ENCODE measurements at places on chromosomes 1 and 21. TPM values are rescaled to one million over a fixed set of nuclear protein-coding genes. Genes with fewer than 3 reads are reported as not detected.

EIF3I gene
- 391 TPM for total RNA-seq

TEX38 gene
- not detected for total RNA-seq

KCNT2 gene
- not detected for total RNA-seq

FAM229A gene
- total RNA-seq = 3.4 TPM

CRABP2 gene
- total RNA-seq = 0.72 TPM

KRTAP12-2 gene
- total RNA-seq = not detected

- H3K4me3 ChIP-seq = no peak overlapping the region
- H3K36me3 ChIP-seq = no peaks in the 10 kb centered on the region
- H3K27me3 ChIP-seq = no peaks in the 10 kb centered on the region
- no peak for DNase-seq
- H3K4me1 ChIP-seq = peaks cover 42% of the 10 kb centered on the region
Measured at GRCh38 chr1:235997931-235998330, 67.0 kb downstream of the NID1 start.

GRCh38 chr1:24235921-24236788 lies 49.1 kb upstream of the IFNLR1 start:
- H3K4me1 ChIP-seq = peaks cover 14% of the 10 kb centered on the region
- no peak overlapping the region for H3K27ac ChIP-seq
- DNase-seq = peak; percentile 81

DNA sequence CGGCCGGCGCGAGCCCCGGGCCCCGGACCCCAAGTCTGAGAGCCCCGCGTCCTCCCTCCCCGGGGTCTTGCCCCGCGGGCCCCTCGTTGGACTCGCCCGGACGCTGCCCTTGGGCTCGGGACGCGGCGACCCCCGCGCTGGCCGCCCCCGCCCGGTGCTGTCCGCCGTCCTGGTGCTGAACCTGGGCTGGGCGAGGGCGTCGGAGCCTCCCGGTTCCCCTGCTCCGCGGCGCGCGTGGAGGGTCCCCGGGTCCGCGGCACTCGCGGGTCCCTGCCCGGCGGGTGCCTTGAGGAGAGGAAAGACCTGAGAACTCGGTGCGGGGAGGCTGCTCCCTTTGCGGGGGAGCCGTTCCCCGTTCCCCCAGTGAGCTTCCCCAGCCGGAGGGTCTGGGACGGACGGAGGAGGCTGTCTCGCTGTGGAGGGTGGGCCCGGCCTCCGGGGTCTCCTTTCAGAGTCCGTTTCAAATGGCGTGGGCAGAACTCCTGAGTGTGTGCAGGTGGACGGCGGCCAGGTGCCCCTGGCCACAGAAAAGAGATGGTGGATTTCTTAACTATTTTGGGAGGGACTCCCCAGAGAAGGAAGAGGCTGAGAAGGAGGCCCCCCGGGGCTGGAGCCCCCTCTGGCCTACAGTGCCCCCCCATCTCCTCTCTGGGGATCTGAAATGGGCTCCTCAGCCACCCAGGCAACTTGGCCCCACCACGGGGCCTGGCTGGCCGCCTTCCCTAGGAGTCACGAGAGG lies 595 bp downstream of the GABRD start:
- H3K27me3 ChIP-seq = peaks cover 69% of the 10 kb centered on the region
- no peak for DNase-seq
- no peak overlapping the region for H3K4me3 ChIP-seq
- H3K27ac ChIP-seq = no peak overlapping the region
- H3K36me3 ChIP-seq = no peaks in the 10 kb centered on the region
- H3K4me1 ChIP-seq = peaks cover 5% of the 10 kb centered on the region

GRCh38 chr21:17441370-17441769 lies 71.5 kb upstream of the CXADR start:
- H3K27ac ChIP-seq = no peak overlapping the region
- no peaks in the 10 kb centered on the region for H3K4me1 ChIP-seq
- peaks cover 11% of the 10 kb centered on the region for H3K27me3 ChIP-seq
- H3K4me3 ChIP-seq = no peak overlapping the region
- H3K36me3 ChIP-seq = no peaks in the 10 kb centered on the region

DNA sequence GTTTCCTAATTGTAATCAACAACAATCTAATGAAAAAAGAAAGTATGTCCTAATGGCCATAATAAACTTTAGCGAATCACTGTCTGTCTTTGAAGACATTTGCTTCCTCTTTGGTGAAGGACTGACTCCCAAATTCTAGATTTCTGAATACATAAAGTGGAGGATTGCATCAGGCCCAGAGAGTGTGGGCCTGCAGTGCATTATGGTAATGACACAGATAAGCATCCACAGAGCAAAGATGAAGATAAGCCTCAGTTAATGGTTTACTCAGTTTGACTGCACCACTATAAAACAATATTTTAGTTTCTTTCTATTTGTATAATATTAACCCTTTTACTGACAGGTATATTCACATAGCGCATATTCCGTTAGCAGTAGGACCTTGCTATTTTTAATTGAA lies 365.5 kb downstream of the KCTD3 start:
- H3K27ac ChIP-seq = no peak overlapping the region
- no peaks in the 10 kb centered on the region for H3K36me3 ChIP-seq
- no peaks in the 10 kb centered on the region for H3K4me1 ChIP-seq

DNA sequence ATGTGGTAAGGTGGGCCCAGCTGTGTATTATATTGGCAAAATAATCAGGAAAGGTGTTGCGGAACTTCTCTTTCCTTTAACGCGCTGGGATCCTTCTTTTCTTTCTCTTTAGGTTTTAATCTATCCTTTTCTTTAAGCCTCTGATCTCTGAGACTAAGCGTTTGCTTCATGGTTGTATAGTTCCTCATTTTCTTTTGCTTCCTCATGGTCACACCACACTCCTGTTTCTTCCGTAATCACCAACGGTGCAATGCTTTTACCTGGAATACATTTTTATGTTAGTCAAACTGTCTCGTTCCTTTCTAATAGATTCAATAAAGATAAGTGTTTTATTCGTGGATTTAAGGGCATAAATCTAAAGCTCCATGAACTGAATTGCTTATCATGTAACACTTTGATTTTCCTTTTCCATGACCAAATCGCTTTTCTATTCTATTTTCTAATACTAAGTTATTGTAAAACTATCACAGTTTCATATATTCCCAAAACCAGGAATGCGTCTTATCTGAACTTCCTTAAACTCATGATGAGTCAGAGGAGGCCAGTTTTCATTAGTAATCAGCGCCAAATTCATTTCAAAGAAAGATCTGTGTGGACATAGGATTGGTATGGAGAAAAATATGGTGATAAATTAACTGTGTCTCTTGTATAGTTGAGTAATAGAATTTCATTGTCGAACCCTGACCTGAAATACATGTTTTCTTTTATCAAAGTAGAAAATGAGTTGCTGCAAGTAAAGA lies 12.2 kb downstream of the SDCCAG8 start:
- H3K27ac ChIP-seq = no peak overlapping the region
- no peak for DNase-seq
- peaks cover 6% of the 10 kb centered on the region for H3K36me3 ChIP-seq
- H3K4me3 ChIP-seq = no peak overlapping the region
- peaks cover 29% of the 10 kb centered on the region for H3K4me1 ChIP-seq

GRCh38 chr1:183025782-183026774 lies 2.9 kb downstream of the LAMC1 start:
- H3K4me3 ChIP-seq = no peak overlapping the region
- DNase-seq = no peak
- no peak overlapping the region for H3K27ac ChIP-seq
- peaks cover 71% of the 10 kb centered on the region for H3K27me3 ChIP-seq
- H3K36me3 ChIP-seq = no peaks in the 10 kb centered on the region

DNA sequence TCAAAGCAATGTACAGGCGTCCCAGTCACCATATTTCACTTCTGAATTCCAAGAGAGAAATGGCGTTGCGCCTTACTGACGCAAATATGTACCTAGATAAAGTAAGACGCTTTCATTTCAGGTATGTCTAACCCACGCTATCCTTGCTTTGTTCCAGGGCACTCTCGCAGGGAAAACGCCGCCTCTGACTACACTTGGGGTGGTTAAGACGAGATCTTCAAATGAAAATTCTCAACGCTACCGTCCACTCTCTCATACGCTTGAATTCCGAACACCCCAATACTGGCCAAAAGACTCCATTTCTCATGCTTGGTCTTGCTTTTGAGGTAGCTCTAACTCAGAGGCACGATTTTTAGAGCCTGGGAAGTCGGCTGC lies 736 bp upstream of the ZMPSTE24 start:
- peak; percentile 47 for DNase-seq
- H3K27ac ChIP-seq = peak overlapping the region; percentile 100
- no peaks in the 10 kb centered on the region for H3K27me3 ChIP-seq
- peaks cover 31% of the 10 kb centered on the region for H3K4me1 ChIP-seq
- peaks cover 21% of the 10 kb centered on the region for H3K36me3 ChIP-seq

DNA sequence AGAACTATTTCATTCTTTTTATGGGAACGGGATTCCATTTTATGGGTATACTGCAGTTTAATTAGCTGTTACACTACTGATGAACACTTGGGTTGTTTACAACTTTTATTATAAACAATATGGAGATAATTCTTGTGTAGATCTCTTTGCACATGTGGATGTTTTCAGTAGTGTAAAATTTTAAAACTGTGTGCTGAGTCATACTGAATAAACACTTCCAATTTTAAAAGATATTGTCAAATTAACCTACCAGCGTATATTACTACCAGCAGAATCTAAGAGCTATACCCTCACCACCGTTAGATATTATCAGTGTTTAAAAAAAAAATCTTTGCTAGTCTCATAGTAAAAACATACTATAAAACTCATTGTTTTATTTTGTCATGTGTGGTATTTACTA lies 106.1 kb downstream of the CC2D1B start:
- peaks cover 4% of the 10 kb centered on the region for H3K4me1 ChIP-seq
- no peaks in the 10 kb centered on the region for H3K27me3 ChIP-seq
- no peak overlapping the region for H3K4me3 ChIP-seq

DNA sequence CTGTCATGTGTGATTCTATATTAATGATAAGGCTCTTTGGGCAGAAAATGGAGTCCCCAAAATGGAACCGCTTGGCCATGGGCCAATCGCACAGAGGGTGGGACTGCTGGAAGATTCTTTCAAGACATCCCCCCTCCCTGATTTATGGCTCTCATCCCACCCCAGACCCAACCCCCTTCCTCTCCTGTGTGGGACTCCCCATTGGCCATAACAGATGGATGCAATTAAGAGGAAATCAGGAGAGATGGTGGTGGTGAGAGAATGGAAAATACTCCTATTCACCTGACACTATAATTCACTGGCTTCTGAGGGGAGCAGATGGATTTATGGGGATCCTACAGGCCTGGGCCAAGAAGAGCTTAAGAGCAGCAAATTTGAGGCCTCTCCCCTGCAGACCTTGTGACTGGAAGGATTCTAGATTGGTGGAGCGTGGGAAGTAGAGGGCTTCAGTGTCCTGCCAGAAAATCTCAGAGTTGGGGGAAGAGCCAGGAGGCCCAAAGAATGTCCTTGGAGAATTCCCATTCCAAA lies 1.7 kb downstream of the IGFN1 start:
- no peaks in the 10 kb centered on the region for H3K36me3 ChIP-seq
- DNase-seq = no peak
- H3K27ac ChIP-seq = no peak overlapping the region
- H3K4me3 ChIP-seq = no peak overlapping the region
- no peaks in the 10 kb centered on the region for H3K4me1 ChIP-seq
- peaks cover 4% of the 10 kb centered on the region for H3K27me3 ChIP-seq

DNA sequence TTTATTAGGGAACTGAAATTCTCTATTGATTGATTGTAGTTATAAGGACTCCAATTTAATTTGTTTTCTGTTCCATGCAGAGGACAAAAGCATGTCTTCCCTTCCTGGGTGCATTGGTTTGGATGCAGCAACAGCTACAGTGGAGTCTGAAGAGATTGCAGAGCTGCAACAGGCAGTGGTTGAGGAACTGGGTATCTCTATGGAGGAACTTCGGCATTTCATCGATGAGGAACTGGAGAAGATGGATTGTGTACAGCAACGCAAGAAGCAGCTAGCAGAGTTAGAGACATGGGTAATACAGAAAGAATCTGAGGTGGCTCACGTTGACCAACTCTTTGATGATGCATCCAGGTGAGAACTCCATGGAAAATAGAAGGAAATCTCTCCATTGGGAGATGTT lies 1.5 kb downstream of the SETDB1 start:
- H3K4me1 ChIP-seq = peaks cover 19% of the 10 kb centered on the region
- peaks cover 44% of the 10 kb centered on the region for H3K36me3 ChIP-seq
- no peaks in the 10 kb centered on the region for H3K27me3 ChIP-seq
- no peak overlapping the region for H3K27ac ChIP-seq
- peak overlapping the region; percentile 96 for H3K4me3 ChIP-seq

- H3K27ac ChIP-seq = no peak overlapping the region
- no peaks in the 10 kb centered on the region for H3K4me1 ChIP-seq
- DNase-seq = no peak
- H3K4me3 ChIP-seq = no peak overlapping the region
Measured at GRCh38 chr1:29674627-29675326, 438.5 kb downstream of the PTPRU start.

DNA sequence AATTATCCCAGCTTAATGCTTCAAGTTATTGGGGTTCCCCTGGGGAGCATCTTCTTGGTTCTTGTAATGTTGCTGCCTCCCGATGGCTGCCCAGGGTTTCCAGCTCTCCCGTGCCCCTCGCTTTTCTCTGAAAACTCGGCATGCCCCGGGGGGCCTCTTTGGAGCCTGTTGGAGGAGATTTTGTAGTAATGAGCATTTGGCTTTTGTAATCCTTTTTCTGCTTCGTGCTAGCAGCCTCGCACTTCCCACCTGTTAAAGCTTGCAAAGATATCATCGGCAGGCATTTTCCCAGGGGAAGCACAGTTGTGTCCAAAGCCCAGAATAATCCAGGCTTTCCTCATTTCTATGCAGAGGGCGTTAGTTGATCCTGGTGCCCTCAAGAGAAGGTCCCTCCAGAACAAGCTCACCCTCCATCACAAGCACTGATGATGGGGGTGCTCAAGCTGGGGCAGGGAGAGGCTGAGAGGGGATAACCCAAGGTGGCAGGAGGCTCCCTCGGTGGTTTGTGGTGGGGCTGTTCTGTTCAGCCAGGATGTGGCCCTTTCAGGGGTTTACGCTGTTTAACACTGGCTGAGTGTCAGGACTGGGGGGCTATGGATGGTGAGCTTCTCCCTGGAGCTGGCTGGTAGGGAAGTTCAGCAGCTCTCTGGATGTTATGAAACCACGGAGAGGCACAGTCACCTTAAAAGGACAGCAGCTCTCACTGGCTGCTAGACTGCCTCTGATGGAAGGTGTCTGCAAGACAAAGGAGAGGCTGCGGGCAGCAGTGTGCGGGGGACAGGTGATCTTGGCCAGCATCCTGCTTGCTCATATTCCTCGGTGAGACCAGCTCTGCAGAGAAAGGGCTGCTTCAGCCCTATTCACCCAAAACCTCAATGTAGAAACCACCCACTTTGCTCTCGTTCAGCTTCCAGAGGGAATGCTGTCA lies 477.1 kb upstream of the VAMP3 start:
- H3K36me3 ChIP-seq = no peaks in the 10 kb centered on the region
- no peak for DNase-seq
- peaks cover 4% of the 10 kb centered on the region for H3K27me3 ChIP-seq
- no peaks in the 10 kb centered on the region for H3K4me1 ChIP-seq
- H3K27ac ChIP-seq = no peak overlapping the region
